RWPE2 (cell line): ENCODE measurements at places on chromosomes 5 and 9.

- no peak for DNase-seq
Observed at GRCh38 chr5:73472116-73472515, 23.5 kb upstream of the FOXD1 start.

DNA sequence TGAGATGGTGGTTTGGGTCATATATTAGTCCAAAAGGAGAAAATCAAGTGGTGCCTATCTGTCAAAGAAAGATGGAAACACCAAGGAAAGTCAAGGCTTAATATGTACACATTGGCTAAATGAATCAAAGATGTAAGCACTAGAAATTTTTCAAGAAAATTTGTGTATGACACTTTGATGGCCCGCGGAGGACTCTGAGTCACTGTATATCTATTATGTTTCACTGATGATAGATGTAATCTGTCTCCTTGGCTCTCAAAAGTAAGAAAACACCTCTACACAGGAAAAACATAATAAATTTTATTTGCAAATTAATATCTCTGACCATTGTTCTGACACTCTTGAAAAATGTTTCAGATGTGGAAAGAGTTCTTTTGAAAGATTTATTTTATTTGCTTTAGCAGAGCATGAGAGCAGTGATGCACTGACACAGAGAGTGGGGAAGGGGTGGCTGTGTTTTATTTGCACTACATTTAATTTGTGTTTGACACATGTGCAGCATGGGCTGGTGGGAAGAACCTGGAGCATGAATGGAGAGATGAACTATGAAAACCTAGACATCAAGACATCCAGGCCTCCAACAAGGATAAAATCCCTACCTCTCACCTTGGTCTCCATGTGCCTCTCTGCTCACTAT lies 180.8 kb upstream of the GAS1 start:
- no peak for DNase-seq

DNA sequence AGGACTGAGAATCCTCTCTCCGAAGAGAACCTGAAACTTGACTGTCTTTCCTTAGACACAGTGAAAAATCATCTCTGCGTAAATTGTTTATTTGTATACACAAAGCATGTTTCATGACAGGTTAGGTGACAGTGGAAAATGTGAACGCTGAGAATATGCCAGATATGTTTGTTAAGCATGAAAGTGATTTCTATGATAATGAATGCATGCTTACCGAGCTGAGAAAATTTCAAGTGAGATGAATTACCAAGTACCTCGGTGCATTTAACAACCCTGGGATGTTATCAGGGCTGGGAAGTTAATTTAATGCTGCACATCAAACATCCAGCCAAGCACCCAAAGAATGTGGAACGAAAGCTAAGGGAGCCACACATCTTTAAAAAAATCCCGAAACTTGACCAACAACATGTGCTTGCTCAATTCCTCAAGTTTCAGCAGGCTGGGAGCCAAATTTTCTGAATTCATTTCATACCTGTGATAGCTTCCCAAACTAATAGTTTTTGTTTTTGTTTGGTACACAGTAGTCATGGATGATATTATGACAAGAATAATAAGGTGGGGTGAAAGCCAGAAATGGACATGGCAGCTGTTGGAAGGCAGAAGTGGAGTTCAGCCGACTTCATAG lies 336.9 kb downstream of the ARHGEF28 start:
- no peak for DNase-seq

DNA sequence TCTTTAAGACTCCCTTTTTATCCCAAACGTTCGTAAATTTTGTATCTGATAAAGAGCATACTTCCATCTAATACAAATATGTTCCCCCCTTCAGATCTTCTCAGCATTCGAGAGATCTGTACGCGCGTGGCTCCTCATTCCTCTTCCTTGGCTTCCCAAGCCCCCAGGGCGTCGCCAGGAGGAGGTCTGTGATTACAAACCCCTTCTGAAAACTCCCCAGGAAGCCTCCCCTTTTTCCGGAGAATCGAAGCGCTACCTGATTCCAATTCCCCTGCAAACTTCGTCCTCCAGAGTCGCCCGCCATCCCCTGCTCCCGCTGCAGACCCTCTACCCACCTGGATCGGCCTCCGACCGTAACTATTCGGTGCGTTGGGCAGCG lies 19.9 kb downstream of the CDKN2A start:
- no peak for DNase-seq

GRCh38 chr9:21669701-21670100 lies 132.7 kb upstream of the MTAP start:
- DNase-seq = no peak
